Thoracic aorta (tissue), 2 donors: ENCODE measurements at places on chromosomes 7 and 10.

DNA sequence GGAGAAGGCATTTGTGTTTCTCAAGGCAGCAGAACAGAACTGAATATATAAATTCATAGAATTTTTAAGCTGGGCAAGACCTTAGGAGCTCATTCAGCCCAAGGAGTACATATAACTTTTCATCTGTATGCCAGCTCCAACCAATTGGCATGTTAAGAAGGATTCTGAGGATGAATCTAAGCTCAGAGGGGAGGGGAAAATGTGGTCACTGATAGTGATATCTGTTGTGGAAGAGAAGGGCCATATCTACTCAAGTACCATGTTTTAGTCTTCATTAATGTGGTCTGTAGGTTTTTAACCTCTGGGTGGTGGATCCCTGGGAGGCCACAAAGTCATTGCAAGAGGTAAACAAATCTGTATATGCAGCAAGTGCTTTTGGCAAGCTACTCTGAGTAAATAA lies 6.4 kb downstream of the CALD1 start:
- no peak for DNase-seq

DNA sequence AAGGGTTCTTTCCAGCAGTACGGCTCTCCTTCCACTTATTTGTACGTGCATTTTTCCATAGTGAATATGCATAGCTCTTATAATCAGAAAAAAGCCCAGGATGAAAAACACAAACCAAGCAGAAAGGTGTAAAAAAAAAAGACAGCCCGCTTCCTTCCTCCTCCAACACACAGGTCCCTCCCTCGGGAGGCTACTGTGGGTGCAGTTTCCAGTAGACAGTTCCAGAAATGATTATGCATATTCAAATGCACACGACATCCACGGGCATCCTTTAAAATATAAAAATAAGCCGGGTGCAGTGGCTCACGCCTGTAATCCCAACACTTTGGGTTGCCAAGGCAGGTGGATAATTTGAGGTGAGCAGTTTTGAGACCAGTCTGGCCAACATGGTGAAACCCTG lies 59.9 kb downstream of the TNRC18 start:
- DNase-seq = no peak

- no peak for DNase-seq
Measured at GRCh38 chr7:18212308-18212707, 184.7 kb upstream of the PRPS1L1 start.

- no peak for DNase-seq
Measured at GRCh38 chr10:86188796-86189558, 177.6 kb downstream of the GRID1 start.

DNA sequence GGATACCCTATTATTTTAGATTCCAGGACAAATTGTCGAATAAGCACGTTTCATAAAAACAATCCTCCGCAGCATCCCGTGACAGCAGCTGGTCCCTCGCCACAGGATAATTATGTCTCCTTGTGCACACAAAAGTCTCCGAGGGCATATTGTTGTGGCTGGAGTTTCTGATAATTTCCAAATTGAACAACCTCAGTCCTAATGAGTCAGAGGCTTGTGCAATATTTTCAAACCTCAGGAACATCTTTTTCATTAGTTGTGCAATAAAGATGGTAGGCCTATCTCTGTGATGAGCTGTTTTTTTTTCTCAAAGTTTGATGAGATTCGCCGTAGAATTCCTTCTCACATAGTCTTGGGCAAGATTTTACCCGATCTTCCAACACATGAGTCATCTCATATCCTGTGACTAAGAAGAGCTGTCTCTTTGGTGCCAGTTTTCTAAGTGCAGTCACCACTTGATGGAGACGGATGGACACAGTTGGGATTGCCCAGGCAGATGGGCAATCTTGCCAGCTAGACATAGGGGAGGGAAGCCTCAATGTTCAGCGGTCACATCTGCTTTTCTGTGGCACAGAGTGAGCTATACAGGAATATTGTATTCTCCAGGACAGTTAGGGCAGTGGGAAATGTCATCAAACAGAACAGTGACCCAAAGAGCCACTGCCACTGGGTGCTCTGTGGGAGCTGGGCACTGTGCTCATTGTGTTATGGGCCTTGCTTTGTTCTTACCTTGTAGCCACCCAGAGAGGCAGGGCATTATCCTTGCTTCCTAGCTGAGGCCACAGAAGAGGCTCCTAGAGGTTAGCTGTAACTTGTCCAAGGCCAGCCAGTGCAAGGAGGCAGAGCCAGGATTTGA lies 7.8 kb downstream of the HTRA1 start:
- DNase-seq = no peak

DNA sequence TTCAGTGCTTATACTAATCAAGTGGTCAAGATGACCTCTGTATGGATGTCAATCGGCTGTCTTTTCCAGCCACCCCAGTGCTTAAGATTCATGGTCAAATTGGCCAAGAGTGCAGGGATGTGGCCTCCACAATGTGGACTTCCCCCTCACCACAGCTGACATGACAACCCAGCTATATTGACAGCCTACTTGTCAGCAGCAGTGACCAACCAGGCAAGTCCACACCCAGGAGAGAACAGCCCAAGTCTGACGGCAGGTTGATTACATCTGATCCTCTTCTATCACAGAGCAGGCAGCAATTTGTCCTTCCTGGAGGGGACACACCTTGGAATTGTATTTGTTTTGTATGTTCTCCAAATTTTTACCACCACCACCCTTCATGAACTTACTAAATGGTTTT lies 8.2 kb upstream of the ERVW-1 start:
- no peak for DNase-seq

- DNase-seq = no peak
Measured at GRCh38 chr7:12706900-12707536, 19.6 kb downstream of the ARL4A start.

DNA sequence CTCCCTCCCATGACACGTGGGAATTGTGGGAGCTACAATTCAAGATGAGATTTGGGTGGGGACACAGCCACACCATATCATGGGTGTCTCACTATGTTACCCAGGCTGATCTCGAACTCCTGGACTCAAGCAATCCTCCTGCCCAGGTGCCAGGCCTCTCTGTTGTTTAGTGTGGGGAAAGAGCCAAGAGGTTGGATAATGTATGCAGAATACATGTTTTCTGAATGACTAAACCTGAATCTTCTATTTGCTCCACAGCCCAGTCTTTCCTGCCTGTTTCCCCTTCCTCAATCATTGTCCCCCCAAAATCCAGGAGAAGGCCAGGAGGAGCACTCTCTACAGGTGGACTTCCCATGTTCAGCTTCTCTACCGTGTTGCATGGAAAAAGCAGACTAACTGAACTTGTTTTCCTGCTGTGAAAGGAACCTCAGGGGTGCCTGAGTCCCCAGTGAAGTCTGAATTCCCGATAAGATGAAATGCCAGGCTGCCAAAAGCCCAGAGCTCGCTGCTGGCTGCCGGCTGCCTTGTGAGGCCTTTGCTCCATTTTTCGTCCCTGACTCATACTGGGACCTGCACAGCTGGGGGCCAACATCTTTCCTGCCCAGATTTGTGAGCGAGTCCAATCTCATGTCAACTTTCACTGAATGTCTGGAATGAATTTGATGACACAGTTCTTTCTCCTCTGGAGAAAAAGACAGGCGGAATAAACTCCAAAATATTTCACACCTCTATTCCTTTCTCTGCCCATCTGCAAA lies 588.0 kb downstream of the CALN1 start:
- DNase-seq = no peak

- DNase-seq = no peak
Measured at GRCh38 chr7:155807789-155808548, 4.3 kb downstream of the SHH start.

DNA sequence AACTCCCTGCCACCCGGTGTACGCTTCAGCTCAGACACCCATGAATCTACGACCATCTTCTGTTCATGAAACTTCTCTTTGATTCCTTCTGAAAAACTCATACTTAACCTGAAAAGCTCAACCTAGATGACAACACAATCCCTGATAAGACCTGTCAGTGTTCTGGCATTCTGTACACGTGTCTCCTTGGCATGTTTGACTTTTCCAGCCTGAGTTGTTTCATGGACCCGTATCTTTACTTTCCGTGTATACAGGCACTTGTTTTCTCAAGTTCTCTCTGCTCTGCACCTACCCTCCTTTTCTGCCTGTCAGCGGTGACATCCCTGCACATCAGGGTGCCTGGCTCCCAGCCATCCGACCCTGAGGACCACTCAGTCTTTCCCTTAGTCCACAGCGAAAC lies 103.3 kb downstream of the LARP4B start:
- no peak for DNase-seq

- no peak for DNase-seq
Measured at GRCh38 chr10:13450069-13450468, 78.7 kb downstream of the BEND7 start.

GRCh38 chr7:73811760-73812168 lies 19.0 kb upstream of the CLDN4 start:
- no peak for DNase-seq

DNA sequence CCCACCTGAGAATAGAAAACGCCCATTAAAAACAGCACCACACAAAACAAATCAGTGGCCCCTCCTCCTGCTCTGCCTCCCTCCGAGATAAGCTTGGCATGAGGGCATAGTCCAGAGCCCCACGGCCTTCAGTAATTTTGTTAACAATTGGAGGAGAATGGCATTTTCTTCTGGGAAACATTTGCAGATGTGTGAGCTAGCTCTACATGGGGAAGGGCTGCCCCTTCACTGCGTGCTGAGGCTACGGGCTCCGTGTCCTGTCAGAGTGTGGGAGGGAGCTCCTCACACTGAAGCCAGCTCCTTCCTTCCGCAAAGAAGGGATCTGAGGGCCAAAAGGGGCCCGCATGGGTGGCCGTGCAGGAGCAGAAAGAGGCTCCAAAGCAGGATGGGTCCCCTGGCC lies 15.2 kb downstream of the GRK5 start:
- no peak for DNase-seq

GRCh38 chr10:133466683-133467275 lies 13.0 kb downstream of the SCART1 start:
- DNase-seq = no peak

GRCh38 chr10:100020142-100020885 lies 10.6 kb upstream of the DNMBP start:
- no peak for DNase-seq

DNA sequence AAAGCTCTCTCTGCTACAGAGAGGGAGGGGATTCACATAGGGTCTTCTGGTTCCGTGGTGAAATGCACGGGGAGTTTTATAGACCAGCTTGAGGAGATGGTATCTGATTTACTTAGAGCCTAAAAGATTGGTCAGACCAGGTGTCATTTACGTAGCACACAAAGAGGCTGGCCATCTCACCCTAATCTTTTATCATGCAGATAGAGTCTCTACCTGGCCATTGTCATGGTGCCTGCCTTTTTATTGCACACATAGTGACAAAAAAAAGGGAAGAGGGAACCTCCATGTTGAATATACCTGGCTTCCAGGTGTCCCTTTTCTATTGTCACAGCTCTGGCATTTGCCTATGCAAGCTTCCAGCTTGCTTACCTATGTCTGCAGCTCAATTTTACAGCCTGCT lies 1456.1 kb downstream of the GATA3 start:
- DNase-seq = no peak

DNA sequence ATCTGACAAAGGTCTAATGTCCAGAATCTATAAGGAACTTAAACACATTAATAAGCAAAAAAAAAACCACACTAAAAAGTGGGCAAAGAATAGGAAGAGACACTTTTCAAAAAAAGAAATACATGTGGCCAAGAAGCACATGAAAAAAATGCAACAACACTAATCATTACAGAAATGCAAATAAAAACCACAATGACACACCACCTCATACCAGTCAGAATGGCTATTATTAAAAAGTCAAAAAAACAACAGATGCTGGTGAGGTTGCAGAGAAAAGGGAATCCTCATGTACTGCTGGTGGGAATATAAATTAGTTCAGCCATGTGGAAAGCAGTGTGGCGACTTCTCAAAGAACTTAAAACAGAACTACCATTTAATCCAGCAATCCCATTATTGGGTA lies 119.0 kb downstream of the LMBR1 start:
- DNase-seq = no peak

DNA sequence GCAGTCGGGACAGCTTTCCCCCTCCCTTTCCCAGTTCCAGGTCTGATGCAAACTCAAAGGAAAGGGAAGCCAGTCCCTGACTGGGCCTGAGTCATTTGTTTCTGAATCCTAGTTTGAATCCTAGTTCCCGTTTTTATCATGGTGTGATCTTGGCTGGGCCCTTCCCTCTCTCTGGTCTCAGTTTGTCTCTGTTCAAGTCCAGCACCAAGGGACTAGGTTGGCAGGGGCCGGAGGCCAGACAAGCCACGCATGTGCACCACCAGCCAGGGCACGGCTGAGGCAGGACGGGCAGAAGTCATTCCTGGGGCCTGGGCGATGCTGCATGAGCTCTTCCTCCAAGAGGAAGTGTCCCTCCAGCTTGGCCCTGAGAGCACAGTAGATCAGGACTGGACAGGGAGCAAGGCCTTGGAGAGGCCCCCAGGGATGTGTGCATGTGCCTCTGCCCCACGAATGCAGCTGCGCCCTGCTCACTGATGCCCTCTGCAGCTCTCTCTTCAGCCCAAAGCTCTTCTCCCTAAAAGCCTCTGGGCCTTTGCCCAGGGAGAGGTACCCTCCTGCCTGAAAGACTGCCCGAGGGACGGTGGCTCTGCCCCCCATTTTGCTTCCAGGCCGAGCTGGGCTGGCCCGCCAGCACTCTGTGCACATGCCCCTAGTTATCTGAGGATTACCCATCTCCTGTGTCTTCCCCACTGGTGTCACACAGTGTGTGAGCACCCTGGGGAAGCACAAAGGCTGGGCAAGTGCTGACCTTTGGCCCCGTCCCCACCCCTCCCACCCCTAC lies 86.7 kb downstream of the ZMIZ1 start:
- DNase-seq = no peak

DNA sequence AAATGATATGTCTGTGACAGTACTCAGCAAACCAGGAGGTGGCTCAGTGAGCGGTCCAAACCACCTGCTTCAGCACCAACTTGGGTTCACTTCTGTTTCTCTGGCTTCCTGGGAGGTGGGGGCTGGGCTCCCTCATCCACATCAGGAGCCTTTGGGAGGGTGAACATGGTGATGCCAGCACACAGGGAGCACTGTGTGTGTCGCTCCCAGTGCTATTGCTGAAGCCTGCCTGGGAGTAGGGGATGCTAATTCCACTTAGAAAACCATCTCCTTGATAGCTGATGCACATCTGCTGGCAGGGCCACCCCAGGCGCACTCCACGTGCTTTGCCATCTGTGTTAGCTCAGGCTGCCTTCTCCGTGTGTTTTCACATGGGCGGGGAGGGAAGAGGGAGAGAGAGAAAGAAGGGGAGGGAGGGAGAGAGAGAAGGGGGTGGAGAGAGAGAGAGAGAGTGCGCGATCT lies 58.0 kb downstream of the RAMP3 start:
- DNase-seq = no peak

DNA sequence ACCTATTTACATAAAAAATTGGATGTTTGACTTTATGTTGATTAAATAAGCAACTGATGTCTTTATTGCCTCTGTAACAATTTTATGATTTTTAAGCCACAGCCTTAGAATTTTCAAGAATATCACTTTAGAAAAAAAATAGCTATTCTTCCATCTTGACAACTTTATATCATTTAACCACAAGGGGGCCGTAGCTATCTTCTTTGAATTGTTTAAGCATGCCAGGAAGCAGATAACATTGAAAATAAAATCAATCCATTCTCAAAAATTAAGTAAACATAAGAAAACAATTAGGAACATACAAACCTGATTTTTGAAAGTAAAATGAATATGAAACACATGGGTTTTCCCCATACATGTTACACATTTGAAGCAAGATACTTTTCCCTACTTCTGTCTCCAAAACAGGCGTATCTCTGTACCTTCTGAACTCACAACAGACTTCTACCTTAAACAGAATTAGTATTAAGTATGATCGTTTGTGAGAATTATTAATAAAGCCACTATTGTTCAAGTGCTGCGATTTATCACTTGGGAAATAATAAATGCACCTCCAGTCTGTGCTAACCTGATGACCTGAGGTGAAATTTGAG lies 209.0 kb downstream of the CACNA2D1 start:
- no peak for DNase-seq
